Left lung (tissue), 14 donors: ENCODE measurements at places on chromosomes 2 and 18. TPM values are rescaled to one million over a fixed set of nuclear protein-coding genes. Genes with fewer than 3 reads are reported as not detected.

DNA sequence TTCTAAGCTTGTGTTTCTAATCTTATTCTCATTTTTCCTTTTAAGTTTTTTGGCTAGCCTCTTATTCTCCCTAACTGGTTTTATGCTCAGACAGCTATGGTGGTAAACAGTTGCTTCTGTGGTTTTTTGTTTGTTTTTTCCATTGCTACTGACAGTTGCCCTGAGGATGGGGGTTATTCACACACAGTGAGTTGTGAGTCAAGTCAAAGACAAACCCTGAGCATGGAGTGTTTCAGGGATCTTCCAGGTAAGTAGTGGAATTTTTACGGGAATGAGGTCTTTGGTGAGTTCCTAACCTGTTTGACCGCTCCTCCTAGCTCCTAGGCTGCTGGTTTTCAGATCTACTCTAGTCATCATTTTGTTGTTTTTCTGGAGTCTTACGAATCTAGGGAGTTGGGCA, 162.8 kb downstream of the ZNF407 start:
- no peak overlapping the region for H3K4me3 ChIP-seq
- no peaks in the 10 kb centered on the region for H3K36me3 ChIP-seq
- no peaks in the 10 kb centered on the region for H3K4me1 ChIP-seq

DNA sequence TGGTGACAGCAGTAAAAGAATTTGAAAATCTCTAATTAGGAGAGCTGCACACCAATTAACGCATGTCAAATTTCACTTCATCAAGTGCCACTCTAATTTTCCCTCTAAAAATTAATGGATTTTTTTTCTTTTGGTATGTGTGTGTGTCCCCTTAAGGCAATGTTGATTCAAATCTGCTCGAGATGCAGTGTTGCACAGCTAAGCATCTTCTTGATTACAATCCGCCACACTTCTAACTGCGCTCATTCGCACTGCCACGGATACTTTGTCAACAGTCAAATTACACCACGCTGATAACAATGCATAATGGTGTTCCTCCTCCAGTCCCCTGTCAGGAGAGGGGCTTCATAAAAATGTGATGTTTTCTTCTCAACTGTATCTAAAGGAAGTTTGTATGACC, 261.4 kb downstream of the MEIS1 start:
- peak overlapping the region; percentile 58 for H3K27ac ChIP-seq
- H3K27me3 ChIP-seq = no peaks in the 10 kb centered on the region
- H3K36me3 ChIP-seq = no peaks in the 10 kb centered on the region
- H3K4me1 ChIP-seq = no peaks in the 10 kb centered on the region

DNA sequence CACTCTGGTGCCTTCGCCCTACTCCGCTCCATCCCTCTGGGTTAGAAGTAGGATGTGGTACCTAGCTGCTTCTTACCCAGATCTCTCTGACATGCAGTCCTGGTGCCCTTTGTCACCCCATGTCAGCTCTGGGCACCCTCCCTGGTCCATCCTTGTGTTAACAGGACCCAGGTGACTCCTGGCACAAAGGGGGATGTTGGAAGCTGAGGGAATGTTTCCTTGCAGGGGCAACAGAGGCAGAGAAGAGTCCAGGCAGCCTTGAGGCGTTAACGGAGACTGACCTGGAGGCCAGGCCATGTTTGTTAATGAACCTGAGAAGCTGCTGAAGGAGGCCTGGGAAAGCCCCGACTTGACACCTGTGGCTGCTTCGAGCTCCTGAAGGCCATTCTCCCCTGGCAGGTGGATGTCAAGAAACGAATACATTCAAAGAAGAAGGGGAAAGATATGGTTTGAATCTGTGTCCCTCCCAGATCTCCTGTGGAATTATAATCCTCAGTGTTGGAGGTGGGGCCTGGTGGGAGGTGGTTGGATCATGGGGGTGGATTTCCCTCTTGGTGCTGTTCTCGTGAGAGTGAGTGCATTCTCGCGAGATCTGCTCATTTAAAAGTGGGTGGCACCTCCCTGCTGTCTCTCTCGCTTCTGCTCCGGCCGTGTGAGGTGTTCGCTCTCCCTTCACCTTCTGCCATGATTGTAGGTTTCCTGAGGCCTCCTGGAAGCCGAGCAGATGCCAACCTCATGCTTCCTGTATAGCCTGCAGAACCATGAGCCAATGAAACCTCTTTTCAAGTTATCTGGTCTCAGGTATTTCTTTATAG, 31.4 kb downstream of the NPPC start:
- H3K27me3 ChIP-seq = no peaks in the 10 kb centered on the region
- H3K27ac ChIP-seq = no peak overlapping the region
- no peak for DNase-seq
- H3K4me3 ChIP-seq = no peak overlapping the region
- no peaks in the 10 kb centered on the region for H3K4me1 ChIP-seq

DNA sequence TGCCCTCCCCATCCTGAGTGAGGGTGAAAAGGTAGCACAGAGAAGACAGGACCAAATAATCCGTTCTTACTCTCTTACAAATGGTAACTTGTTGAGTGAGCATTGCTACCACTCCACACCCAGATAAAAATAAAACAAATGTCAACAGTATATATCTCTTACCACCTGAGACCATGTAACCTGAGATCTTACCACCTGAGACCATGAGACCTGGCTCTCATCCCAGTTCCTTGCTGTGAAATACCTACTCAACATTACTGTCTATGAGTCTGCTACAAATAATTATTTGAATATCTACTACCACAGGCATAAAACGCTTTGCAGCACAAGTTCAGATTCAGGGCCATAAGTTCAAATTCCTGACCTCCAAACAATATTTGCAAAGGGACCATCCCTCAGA, 234.7 kb downstream of the C1D start:
- H3K27me3 ChIP-seq = no peaks in the 10 kb centered on the region
- no peak for DNase-seq
- no peak overlapping the region for H3K27ac ChIP-seq
- H3K36me3 ChIP-seq = no peaks in the 10 kb centered on the region

The SPC25 gene
- 1.4 TPM for total RNA-seq

DNA sequence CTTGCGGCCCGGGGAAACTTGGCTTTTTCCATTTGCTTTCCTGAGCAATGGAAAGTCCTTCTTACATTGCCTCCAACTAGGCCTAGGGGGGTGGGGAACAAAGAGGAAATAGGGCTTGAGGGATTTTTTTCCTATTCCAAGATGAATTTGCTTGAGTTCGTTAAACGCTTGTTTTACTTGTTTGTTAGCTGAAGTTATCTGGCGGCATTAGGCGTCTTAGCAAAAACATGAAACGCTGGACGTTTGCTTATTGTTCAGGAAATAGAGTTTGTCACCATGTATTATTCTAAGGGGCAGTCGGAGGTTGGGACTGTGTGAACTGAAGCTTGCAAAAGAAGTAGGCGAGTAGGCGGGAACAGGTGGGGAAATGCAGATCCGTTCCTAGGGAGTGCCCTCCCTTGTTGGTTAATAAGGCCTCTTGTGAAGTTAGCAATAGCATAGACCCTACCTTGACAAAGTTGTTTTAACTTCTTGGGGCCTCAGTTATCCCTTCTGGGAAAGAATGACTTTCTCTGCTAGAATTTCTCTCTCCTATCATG, 1.9 kb downstream of the CABLES1 start:
- DNase-seq = no peak
- H3K4me1 ChIP-seq = peaks cover 47% of the 10 kb centered on the region
- peak overlapping the region; percentile 61 for H3K4me3 ChIP-seq
- H3K27ac ChIP-seq = peak overlapping the region; percentile 78
- peaks cover 46% of the 10 kb centered on the region for H3K27me3 ChIP-seq

DNA sequence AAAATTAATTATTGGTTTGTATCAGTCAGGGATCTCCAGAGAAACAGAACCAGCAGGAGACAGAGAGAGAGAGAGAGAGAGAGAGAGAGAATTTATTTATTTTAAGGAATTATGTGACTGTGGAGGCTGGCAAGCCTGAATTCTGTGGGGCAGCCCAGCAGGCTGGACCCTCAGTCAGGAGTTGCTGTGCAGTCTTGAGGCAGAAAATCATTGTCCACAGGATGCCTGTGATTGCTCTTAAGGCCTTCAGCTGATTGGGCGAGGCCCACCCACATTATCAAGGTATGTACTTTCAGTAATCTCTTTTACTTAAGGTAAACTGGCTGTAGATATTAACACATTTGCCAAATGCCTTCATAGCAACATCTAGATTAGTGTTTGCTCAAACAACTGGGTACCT, 155.3 kb downstream of the SEPTIN10 start:
- H3K27me3 ChIP-seq = no peaks in the 10 kb centered on the region
- H3K36me3 ChIP-seq = no peaks in the 10 kb centered on the region
- no peaks in the 10 kb centered on the region for H3K4me1 ChIP-seq
- no peak overlapping the region for H3K4me3 ChIP-seq

The RUFY4 gene
- 0.42 TPM for total RNA-seq

- H3K4me3 ChIP-seq = no peak overlapping the region
- H3K36me3 ChIP-seq = no peaks in the 10 kb centered on the region
- no peak for DNase-seq
- no peaks in the 10 kb centered on the region for H3K27me3 ChIP-seq
- H3K4me1 ChIP-seq = peaks cover 4% of the 10 kb centered on the region
Measured at GRCh38 chr2:30860003-30860725, 52.9 kb upstream of the CAPN13 start.

- no peak overlapping the region for H3K27ac ChIP-seq
- no peak for DNase-seq
- no peaks in the 10 kb centered on the region for H3K36me3 ChIP-seq
- H3K27me3 ChIP-seq = no peaks in the 10 kb centered on the region
Measured at GRCh38 chr2:59922450-59922849, 631.0 kb downstream of the BCL11A start.

- H3K4me1 ChIP-seq = peaks cover 31% of the 10 kb centered on the region
- no peaks in the 10 kb centered on the region for H3K36me3 ChIP-seq
- no peak for DNase-seq
- no peak overlapping the region for H3K27ac ChIP-seq
Measured at GRCh38 chr2:159891917-159892730, 94.1 kb upstream of the CD302 start.

- H3K4me3 ChIP-seq = no peak overlapping the region
- no peaks in the 10 kb centered on the region for H3K36me3 ChIP-seq
- no peaks in the 10 kb centered on the region for H3K27me3 ChIP-seq
Measured at GRCh38 chr18:1573732-1574131, 669.1 kb downstream of the ADCYAP1 start.

DNA sequence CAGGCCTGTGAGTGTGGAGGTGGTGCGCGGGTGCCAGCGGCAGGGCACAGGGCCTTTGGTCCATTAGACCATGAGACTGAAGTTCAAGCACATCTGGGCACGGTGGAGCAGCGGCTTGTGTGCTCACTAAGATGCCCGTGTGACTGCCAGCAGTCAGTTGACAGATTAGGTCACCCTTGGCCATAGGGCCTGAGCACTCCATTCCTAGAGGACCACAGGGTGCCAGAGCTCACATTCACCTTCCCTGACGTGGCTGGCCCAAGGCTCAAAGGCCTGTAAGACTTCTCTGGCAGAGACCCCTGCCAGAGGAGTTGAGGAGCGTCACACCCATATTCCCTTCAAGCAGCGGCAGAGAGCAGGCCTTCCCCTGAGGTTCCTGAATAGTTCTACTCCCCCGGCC, 650 bp downstream of the LHCGR start:
- no peak for DNase-seq
- peaks cover 31% of the 10 kb centered on the region for H3K27me3 ChIP-seq
- H3K4me1 ChIP-seq = no peaks in the 10 kb centered on the region

The KCNE4 gene
- 2.4 TPM for total RNA-seq

The ERICH2 gene
- total RNA-seq = 6.2 TPM

DNA sequence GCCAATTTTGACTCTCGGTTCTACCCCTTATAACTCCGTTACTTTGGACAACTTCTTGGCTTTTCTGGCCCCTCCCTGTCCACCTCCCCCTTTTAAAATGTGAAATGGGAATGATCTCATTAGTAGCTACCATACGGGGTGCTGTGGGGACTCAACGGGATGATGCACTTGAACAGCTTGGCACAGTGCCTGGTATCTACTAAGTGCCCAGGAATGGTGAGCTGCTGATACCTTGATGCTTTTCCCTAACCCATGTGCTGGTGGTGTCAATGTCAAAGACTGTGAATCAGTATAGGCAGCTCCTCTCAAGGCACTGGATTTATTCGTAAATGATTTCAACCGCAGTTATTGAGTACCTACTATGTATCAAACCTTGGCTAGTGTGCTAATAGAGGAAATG, 204.2 kb downstream of the LOXHD1 start:
- H3K36me3 ChIP-seq = no peaks in the 10 kb centered on the region
- H3K27me3 ChIP-seq = no peaks in the 10 kb centered on the region
- no peaks in the 10 kb centered on the region for H3K4me1 ChIP-seq
- no peak overlapping the region for H3K4me3 ChIP-seq

DNA sequence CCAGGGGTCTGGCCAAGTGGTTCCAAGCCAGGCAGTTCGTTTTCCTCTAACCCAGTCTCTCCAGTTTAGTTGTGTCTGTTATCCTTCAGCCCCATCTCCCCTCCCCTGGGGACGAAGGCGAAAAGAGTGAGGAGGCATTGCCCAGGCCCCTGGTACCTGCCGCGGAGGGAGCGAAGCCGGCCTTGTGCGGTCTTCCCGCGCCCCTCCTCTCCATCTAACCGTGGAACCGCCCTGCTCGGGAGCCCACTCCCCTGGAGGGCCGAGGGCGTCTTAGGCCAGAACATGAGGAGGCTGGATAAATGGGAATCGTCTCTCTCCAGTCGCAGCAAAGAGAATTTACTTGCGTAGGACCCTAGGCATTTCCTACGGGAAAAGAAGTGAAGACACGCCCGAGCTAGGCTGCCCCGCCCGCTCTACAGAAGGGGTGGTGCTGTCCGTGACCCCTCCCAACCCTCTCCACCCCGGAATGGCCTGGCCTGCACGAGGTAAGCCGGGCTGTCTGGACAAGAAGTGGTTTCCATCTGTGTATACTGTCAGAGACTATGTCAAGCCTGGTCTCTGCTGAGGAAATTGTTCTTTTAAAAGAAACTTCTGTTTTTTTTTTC, 156.2 kb downstream of the MIB1 start:
- H3K4me3 ChIP-seq = no peak overlapping the region
- peaks cover 7% of the 10 kb centered on the region for H3K27me3 ChIP-seq
- no peak for DNase-seq
- H3K27ac ChIP-seq = no peak overlapping the region
- no peaks in the 10 kb centered on the region for H3K36me3 ChIP-seq
- no peaks in the 10 kb centered on the region for H3K4me1 ChIP-seq

- no peaks in the 10 kb centered on the region for H3K4me1 ChIP-seq
- no peak overlapping the region for H3K4me3 ChIP-seq
- DNase-seq = no peak
- no peak overlapping the region for H3K27ac ChIP-seq
- H3K27me3 ChIP-seq = no peaks in the 10 kb centered on the region
- no peaks in the 10 kb centered on the region for H3K36me3 ChIP-seq
Measured at GRCh38 chr2:78541451-78542267, 483.8 kb upstream of the REG3G start.

The DNER gene
- total RNA-seq = 1.9 TPM

GRCh38 chr2:191617575-191617974, 60.4 kb upstream of the NABP1 start:
- peak overlapping the region; percentile 70 for H3K27ac ChIP-seq
- DNase-seq = no peak
- no peaks in the 10 kb centered on the region for H3K4me1 ChIP-seq
- no peaks in the 10 kb centered on the region for H3K36me3 ChIP-seq

The TOGARAM2 gene
- total RNA-seq = 1.5 TPM

- H3K27me3 ChIP-seq = no peaks in the 10 kb centered on the region
- H3K4me1 ChIP-seq = no peaks in the 10 kb centered on the region
- no peak overlapping the region for H3K4me3 ChIP-seq
- no peaks in the 10 kb centered on the region for H3K36me3 ChIP-seq
- no peak for DNase-seq
Measured at GRCh38 chr2:152386266-152386665, 51.3 kb downstream of the FMNL2 start.

The POMC gene
- 3.7 TPM for total RNA-seq

The ACTG2 gene
- total RNA-seq = 156 TPM
